Stimulated activated memory B cell treated with anti-CD40 and anti-IgM and Interleukin-4, amounts not matched to agents 10 μg/mL and 1 μg/mL and 100 μg/mL, for 72 hours (primary cell): ENCODE measurements at places on chromosomes 6 and 20.

DNA sequence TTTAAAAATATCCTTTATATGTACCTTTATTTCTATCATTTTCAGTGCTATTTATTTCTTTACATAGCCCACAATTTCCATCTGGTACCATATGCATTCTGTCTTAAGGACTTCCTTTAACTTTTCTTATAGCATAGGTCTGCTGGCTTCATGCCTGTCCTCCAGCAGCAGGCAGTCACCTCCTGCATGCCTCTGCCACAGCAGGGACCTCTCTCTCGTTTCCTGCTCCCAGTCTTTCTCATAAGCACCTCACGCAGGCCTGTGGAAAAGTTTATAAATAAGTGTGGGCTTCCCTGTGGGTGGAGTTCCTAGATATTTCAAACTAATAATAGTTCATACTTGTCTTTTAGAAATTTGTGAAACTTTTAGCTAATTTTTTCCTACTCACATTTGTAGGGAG lies 133.9 kb downstream of the KCNQ5 start:
- ATAC-seq, result no peak

DNA sequence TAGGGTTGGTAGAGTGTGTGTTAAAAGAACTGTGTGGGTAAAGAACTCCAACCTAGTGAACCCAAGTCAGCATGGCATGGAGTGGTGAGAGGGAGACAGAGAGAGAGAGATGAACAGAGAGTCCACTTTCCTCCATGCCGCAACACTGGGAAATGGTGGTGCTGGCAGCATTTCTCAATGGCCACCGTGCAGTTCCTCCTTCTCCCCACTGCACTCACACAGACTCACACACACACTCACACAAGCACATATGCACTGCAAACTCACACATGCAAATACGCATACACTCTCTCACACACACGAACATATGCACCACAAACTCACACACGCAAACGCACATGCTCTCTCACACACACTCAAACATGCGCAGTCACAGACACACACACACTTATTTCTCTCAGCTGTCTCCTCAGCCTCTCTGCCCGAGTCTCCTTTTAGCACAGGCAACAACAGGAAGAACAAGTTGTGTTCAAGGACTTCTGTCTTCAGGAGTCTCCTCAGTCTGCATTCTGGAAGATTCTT lies 66.5 kb upstream of the LY86 start:
- no peak for ATAC-seq

- no peak for ATAC-seq
Measured at GRCh38 chr20:61588411-61589385, 336.6 kb downstream of the CDH4 start.

- no peak for ATAC-seq
Measured at GRCh38 chr6:26330859-26331217, 34.2 kb upstream of the BTN3A2 start.

DNA sequence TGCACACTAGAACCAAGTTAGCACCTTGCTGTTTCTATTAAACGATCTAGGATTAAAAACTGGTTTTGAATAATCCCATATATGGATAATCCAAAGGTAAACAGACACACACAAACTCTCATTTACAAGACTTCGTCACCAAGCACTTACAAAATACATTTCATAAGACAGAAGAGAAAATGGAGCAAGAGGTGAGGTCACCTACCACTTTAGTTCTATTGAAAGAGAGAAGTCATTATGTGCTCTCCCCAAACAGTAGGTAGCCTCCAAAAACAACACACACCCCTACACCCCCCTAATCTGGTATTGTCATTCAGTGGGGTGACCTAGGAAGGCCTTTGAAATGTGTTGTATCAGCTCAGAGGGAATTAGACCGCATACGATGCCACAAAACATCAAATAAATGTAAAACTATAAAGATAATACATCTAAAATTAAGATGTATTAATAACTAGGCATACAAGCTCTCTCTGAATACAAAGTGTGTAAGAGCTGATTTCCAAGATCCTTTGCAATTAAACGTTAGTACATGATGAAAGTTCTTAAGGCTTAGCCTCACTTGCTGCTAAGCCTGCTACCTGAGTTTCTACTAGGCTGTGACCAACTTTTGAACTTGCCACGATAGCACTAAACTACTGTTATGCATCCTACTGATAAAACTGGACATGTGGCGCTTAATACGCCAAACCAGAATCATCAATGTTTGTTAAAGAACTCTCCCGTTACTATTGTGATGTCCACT lies 1.6 kb downstream of the SRPK1 start:
- ATAC-seq, result no peak

GRCh38 chr6:2971420-2972218 lies at the start of gene SERPINB6:
TSS of gene SERPINB6 (minus strand) at chr6:2971567. CDS start at chr6:2959332, 12,235 bp downstream.
- ATAC-seq, result peak; percentile 77

DNA sequence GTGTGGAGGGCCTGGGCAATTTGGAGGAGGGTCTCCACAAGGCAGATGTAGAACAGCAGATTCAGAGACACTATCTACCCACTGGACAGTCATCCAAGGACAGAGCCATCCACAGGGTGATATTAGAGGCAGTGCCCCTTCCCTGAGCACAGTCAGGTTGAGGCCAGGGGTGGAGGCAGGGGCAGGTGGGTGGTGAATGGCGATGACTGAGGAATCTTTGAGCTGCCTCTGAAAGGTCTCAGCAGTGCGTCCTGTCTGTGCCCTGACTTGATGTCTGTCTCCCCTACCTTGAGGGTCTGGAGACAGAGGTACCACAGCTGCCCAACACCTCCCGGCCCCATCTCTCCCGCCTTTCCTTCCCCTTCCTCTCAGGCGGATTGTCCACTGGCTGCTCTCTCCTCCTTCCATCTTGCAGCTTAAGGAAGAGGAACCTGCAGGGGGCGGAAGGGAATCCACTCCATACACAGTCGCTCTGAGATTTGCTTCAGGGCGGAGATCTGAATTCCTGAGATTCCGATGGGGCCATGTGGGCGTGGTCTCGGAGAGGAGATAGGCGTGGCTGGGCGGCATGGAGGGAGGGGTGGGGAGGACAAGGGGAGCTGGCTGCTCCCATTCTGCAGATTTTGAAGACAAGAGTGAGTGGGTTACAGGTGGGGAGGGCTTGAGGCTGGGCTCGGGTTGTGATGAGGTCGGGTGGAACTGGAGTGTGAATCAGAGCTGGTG lies 1.7 kb downstream of the MUCL3 start:
- no peak for ATAC-seq

DNA sequence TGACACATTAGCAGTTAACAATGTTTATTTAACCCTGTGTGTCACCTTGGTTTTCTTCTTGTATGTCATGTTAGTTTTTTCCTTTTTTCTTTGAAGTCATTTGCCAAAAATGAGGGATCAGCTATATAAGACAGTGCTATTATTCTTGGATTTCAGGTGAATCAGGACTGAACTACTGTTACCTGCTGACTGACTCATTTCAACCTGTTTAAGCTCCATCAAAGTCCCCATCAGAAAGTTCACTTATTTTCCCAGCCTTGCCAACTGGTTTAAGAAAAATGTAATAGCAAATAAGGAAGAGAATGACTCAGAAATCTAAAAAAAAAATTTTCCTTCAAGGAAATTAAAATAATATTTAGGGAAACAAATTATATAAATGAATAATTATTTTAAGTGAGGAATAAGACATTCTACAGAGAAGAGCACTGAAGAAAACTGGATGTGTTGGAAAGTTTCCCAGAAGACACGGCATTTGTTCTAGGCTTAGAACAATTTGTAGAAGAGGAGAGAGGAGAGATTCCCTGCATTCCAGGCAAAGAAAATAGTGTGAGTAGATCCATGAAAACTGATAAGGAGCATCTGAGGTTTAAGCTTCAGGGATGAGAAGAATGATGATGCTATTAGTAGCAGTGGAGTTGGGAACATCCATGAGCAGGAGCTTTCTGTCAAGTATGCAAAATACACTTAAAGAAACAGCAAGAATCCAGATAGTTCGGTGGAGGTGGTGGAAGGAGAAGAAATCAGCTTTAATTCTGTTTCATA lies 84.9 kb upstream of the SIM1 start:
- no peak for ATAC-seq

DNA sequence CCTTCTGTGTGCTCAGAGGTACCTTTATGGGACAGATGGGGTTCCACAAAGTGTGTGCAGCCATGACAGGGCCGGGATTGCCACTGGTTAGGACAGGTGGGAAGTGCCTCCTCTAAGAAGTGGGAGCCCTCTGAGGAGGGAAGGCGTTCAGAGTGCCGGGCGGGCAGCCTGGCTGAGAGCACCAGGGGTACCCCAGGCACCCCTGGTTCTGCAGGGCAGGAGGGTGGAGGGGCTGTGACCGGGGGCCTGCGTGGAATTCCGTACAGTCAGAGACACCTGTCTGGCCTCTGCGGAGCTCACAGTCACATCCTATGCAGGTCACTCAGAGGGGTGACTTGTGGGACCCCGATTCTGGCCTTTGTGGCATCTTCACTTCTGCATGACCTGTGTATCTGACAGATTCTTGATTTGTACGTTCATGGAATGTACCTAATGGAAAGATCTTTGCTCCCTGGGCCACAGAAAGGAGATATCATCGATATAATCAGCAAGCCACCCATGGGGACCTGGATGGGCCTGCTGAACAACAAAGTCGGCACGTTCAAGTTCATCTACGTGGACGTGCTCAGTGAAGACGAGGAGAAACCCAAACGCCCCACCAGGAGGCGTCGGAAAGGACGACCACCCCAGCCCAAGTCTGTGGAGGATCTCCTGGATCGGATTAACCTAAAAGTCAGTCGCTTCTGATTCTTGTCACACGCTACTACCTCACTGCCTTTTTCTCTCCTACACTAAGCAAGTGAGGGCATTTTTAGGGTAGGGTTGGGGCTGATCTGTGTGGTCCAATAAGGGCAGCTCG lies 190.9 kb downstream of the SASH1 start:
- no peak for ATAC-seq

DNA sequence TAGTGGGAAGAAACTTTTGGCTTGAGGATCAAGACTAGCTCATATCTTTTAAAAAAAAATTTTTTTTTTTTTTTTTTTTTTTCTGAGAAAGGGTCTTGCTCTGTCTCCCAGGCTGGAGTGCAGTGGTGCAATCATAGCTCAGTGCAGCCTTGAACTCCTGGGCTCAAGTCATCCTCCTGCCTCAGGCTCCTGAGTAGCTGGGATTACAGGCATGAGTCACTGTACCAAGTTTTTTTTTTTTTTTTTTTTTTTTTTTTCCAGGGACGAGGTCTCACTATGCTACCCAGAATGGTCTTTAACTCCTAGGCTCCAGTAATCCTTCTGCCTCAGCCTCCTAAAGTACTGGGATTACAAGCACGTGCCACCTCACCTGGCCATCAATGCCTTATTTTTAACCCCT lies 27.9 kb downstream of the GCLC start:
- ATAC-seq, result no peak

DNA sequence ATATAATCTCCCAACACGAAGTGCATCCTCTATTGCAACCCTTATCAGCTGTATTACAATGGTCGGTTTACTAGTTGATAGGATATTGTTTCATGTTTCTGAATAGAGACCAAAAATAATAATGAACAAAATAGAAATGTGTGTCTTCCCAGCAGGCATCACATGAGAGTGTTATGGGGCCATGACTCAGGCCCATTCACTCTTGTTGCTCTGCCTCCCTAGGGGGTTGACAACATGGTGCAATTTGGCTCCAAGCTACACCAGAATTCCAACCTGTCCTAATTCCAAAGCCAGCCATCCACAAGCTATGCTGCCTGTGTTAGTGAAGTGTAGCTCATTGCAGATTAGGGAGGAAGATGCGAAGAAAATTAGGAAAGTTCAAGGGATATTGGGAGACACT lies 13.1 kb upstream of the SAYSD1 start:
- no peak for ATAC-seq

DNA sequence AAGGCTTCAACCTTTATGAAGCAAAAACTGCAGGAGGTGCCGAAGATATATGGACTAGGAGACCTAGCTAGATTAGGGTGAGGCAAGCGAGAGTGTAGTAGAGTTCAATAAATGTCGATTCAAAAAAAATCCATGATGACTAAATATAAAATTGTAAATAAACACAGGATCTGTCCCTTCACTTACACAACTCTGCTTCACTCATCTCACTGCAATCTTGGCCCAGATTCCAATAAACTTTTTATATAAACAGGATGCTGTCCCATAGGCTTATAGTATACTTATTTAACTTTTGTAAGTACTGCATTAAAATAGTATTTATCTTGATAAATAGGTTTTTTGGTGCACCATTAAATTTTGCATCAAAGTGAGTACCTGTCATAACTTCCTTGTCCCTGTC lies 648.4 kb upstream of the NRSN1 start:
- ATAC-seq, result no peak

DNA sequence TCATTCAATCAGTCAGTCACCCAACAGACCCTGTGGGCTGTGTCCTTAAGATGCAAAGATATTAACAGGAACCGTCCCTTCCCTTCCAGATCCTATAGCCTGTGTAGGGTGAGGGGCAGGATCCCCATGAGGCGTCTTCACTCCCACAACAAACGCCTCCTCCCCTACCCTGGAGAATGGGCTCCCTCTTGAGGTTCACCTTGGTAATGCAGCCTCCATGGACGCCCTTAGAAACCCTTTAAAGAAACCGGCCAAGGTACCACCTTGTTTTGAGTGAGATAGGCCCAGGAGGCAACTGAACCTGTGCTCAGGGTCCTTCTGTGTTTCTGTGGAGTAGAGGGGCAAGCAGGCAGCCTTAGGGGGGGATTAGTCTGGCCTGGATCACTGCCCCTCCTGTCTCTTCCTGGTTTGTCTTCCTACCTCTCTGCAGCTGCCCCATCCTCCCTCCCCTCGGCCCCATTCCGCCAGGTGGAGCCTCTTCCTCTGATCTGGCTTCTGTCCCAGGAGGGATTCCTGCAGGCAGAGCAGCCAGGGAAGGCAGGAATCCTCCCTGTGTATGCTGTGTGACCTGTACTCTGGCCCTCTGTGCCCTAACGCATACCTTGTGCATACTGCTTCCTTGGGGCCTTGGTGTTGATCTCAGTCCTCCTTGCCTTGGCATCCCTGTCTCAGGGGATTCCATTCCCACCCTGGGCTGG lies 6.6 kb upstream of the GUCA1A start:
- peak; percentile 69 for ATAC-seq

GRCh38 chr6:56529594-56530191 lies 113.0 kb downstream of the DST start:
- ATAC-seq, result no peak

- no peak for ATAC-seq
Measured at GRCh38 chr6:22333802-22334201, 37.0 kb upstream of the PRL start.

- ATAC-seq, result no peak
Measured at GRCh38 chr6:131418441-131418840, 154.6 kb upstream of the ARG1 start.

- ATAC-seq, result no peak
Measured at GRCh38 chr6:28523241-28523622, 2.4 kb upstream of the GPX5 start.

DNA sequence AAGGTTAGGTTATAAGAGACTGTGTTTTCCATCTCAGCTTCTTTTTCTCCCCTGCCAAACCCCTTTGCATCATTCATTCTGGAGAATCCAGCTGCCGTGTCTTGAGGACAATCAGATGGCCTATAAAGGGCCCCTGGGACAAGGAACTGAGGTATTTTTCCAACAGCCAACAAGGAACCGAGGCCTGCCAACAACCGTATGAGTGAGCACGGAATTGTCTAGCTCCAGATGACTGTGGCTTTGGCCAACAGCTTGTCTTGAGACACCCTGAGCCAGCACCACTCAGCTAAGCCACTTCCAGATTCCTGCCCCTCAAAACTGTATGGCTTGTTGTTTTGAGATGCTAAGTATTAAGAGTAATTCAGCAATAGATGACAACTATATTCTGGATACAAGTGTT lies 433.7 kb upstream of the HSF2 start:
- no peak for ATAC-seq
